Pancreas (tissue), 10 donors: ENCODE measurements at places on chromosomes 11 and 22. TPM values are rescaled to one million over a fixed set of nuclear protein-coding genes. Genes with fewer than 3 reads are reported as not detected.

DNA sequence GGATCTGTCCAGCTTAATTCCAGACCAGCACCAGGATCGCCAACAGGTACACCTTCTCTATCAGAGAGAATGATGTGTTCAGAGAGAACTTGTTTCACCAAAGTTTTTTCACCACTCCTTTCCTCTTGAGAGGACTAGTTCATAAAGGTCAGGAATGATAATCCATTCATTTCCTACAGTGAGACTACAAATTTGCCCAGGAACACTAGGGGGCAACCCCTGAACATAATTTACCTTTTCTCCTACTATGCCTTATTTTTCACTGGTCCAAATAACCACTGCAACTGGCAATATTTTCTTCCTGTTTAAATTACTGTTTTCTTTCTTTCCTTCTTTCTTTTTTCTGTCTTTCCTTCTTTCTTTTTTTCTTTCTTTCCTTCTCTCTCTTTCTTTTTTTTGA, 22.5 kb downstream of the CAVIN3 start:
- DNase-seq: no peak

GRCh38 chr11:23897453-23898286, 599.2 kb upstream of the LUZP2 start:
- no peak for DNase-seq

DNA sequence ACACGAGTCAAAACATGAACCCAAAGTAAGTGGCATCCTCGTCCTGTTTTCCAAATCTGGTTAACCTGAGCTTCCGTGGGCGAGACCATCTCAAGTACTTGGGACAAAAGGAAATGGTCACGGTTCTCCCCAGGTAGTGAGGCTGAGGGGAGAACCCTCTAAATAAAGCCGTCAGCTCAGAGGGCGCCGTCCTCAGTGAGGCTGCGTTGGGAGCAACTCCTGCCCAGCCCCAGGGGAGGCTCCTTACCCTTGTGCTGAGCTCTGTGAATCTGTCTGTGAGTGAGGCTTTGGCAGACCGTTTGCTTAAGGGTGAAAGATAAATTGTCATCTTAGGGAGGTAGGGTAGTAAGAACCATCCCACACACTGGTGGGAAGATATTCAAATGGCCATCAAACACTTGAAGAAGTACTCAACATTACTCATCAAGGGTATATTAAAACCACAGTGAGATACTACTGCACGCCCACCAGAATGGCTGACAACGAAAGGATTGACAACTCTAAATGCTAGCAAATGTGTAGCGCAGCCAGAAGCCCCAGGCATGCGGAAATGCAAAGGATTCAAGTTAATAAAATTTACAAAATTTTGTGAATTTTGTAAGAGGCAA, 321.0 kb downstream of the TBC1D22A start:
- DNase-seq: no peak

DNA sequence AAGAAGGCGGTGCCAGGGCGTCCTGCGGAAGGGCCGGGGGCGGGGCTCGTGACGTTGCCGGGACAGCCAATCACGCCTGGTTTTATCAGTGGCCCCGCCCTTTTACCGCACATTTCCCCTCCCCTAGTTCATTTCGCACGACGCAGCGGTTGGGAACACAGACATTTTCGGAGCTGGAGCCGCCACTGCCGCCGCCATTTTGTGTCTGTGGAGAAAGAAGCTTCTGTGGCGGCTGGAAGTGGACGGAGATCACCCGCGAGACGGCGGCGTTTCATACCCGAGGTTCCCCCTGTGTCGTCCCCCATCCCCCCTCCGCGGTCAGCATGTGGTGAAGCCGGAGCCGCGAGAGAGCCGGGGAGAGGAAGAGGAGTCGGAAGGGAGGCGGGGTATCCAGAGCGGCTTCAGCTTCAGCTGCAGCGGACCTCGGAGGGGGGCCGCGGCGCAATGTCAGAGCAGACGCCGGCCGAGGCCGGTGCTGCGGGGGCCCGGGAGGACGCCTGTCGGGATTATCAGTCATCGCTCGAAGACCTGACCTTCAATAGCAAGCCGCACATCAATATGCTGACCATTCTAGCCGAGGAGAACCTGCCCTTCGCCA, at the start of gene PCF11:
PCF11 (plus strand) TSS at position 136 of the 598 bp plus-strand sequence; CDS start at position 445, 309 bp downstream.
- DNase-seq: no peak

MB gene
- polyA plus RNA-seq: 1.5 TPM

ROBO3 gene
- 25.0 TPM for polyA plus RNA-seq
